Right renal cortex interstitium (tissue), 3 donors: ENCODE measurements at places on chromosomes 5 and 9.

GRCh38 chr9:134633362-134634142 lies 8.1 kb upstream of the COL5A1 start:
- DNase-seq: no peak

GRCh38 chr5:56598941-56599340 lies 216.4 kb upstream of the MAP3K1 start:
- no peak for DNase-seq

DNA sequence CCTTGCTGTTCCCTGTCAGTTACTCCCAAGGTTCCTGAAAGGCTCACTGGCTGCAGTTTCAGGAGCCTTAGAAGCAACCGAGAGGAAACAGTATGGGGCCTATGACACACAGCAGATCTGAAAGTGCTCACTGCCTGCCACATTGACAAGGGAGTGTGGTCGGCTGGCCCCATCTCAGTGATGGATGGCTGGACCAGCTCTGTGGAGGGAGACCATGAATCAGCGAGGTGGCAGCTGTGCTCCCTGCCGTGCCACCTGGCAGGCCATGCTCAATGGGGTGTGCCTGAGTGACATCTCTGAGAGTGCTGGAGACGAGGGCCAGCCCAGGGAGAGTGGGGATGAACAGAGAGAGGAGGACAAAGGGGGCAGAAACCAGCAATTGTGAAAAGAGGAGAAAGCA lies 49.1 kb downstream of the DOCK2 start:
- no peak for DNase-seq

DNA sequence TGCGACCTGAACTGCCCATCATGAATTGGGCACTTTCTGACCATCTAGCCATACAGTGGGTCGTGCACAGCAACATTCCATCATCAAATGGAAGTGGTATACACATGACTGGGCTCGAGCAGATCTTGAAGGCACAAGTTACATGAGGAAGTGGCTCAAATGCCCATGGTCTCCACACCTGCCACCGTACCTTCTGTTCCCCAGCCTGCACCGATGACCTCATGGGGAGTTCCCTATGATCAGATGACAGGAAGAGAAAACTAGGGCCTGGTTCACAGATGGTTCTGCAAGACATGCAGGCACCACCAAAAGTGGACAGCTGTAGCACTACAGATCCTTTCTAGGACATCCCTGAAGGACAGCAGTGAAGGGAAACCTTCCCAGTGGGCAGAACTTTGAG lies 21.8 kb downstream of the MTMR12 start:
- DNase-seq: no peak

GRCh38 chr9:23254404-23255184 lies 571.4 kb downstream of the ELAVL2 start:
- DNase-seq: no peak

DNA sequence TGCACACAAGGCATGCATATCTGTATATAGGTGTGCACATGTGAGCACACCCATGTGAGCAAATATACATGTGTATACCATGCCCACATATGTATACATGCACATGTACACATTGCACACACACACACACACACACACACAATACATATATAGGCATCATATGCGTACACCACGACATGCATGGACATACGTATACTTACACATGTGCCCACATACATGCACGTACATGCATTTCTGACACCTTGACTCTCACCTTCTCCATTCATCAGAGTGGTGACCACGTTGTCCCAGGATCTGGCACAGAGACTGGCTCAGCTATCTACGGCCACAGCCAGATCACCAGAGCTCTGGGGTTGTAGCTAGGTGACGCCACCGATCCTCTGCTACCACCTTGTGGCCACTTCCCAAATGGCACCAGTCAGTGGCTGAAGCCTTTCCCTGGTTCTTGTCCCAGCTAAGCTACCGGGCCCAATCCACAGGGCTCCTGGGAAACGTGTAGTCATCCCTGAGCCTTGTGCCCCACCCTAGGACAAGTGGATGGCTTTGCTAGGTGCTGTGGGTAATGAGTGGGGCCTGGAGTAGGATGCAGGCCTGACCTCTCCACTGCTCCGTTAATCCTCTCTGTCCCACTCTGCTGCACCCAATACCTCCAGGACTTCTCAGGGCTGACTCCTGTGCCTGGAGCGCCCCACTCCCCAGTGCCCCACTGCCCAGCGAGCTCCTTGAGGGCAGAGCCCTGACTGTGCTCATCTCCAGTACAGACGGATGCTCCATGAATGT lies 194.4 kb downstream of the RGS3 start:
- no peak for DNase-seq

GRCh38 chr5:119031011-119031886 lies 39.6 kb upstream of the DMXL1 start:
- DNase-seq: no peak

- DNase-seq: no peak
Measured at GRCh38 chr5:135157421-135158313, 123.6 kb upstream of the PITX1 start.

DNA sequence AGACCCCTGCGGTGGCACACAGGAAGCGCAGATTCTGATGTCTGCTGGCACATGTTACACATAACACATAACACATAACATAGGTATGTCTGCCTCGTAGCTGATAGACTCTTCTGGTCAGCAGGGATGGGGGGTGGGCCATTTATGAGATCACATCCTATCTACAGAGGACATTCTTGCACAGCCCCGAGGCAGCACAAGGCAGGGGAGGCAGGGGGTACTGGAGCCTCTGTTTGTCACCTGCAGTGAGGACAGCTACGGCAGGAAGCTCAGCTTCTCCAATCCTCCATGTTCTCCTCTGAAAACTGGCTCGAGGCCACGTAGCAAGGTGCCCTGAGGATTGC lies 16.7 kb upstream of the MED10 start:
- no peak for DNase-seq

- DNase-seq: no peak
Measured at GRCh38 chr9:92324431-92324830, 719 bp downstream of the NOL8 start.

GRCh38 chr9:71766663-71767062 lies 1.6 kb downstream of the CEMIP2 start:
- DNase-seq: no peak

DNA sequence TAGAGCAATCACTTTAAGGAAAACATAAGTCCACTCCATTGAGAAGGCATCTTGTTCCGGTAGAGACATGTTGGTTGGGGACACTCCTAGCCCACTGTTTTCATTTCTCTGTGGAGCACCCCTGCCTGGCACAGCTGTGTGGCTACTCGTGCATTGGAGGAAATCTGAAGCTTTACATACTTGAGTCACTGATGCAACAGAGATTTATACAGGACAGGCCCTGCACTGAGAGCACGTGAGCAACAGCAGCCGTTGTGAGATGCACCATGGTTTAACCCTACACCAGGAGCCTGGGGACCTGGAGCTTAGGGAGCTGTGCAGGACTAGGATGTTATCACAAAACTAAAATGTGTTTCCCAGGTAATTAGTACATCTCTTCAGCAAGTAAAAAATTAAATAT lies 230.7 kb upstream of the IRX1 start:
- DNase-seq: no peak

DNA sequence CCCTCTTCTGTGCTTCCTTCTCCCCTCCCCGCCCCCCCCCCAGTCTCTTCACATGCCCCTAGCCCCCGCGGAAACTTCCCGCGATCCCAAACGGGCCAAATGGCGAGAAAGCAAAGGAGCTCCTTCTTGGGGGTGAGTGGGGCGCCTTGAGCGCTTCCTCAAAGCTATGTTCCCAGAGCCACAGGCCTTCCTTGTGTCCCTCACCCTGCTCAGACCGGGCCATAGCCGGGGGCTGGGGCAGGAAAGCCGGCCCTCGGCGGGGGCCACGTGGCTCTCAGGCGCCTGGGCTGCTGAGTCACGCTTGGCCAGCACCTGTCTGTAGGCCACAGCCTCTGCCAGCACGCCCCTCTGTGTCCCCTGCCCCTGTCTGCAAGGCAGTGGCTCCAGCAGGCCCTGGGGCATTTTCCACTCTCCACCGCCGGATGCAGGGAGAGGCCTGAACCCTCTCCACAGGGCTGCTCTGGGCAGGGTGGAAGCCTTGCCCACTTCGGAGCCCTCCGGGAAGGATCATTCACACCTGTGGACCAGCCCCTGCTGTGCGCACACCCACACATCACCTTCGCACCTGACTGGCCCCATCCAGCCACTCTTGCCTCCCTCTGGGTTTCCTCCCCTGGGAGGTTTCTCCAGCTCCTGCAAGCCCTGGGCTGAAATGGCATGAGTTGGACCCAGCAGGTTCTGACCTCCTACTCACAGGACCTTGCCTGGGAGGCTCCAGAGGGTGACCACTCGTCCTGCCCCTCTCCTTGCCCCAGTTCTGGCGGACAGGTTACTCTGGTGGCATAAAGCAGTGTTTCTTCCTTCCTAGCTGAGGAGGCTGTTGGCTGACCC lies 1.2 kb upstream of the SQSTM1 start:
- no peak for DNase-seq

DNA sequence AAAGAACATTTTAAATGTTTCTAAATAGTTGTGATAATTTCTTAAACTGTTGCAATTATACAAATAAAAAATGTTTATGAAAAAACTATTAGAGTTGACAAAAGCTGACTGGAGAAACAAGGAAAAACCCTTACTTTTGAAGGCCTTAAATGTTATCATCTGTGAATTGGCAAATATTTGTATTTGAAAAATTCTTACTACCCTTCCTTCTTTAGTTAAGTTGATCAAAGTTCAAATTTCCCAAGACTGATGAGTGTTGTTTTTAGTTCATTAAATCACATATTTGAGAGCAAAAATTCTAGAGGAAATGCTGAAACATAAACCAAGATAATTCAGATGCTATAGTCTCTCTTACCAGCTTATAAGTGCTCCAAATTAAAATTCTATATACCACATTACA lies 2.6 kb upstream of the SLC35D2 start:
- no peak for DNase-seq

- DNase-seq: no peak
Measured at GRCh38 chr9:7439355-7439995, 360.1 kb downstream of the DMAC1 start.

DNA sequence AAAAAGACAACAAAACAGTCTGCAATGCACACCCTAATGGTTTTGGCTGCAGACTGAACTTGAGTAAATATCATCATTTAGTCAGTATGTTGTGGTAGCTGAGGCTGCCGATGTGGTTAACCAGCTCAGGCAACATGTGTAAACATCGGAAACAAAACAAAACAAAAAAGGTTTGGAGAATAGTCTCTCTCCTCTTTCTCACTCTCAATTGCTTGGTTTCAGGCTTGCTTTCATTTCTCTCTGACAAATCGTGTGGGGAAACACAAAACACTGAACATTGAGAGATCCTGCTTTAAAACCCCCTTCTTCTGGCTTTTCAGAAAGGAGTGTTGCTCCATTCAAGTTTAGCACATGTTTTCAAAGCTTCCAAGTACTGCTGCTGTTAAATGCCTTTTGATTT lies 453.3 kb downstream of the BNC2 start:
- no peak for DNase-seq

GRCh38 chr5:105057001-105057436 lies 1494.4 kb upstream of the NUDT12 start:
- no peak for DNase-seq

GRCh38 chr9:83291196-83291595 lies 228.3 kb upstream of the RASEF start:
- DNase-seq: no peak

DNA sequence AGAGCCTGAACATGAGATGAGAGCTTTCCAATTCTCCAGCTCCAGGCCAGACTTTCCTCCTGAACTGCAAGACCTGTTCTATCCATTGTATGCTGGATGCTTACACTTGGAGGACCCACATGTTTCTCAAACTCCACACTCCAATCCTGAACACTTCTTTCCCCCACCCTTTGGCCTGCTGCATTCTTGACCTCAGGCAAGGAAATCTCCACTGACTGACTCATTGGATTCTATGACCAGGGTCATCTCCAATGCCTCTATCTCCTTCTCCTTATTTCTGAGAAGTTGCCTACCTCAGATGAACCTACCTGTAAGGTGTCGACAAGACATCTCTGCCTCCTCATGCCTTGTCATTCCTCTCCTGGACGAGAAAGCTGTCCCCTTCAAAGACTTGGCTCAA lies 153.6 kb downstream of the CRB2 start:
- no peak for DNase-seq

DNA sequence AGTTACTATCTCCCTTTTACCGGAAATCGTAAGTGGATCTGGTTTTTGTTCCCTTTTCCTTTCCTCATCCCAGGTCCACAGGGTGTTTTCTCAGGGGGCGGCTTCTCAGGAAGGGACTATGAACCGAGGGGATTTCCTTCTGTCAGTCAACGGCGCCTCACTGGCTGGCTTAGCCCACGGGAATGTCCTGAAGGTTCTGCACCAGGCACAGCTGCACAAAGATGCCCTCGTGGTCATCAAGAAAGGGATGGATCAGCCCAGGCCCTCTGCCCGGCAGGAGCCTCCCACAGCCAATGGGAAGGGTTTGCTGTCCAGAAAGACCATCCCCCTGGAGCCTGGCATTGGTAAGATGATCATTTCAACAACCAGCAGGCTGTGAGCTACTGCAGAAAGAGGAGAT lies 75.8 kb downstream of the GOLPH3 start:
- DNase-seq: no peak

GRCh38 chr9:2874001-2874750 lies 30.3 kb upstream of the PUM3 start:
- DNase-seq: no peak

DNA sequence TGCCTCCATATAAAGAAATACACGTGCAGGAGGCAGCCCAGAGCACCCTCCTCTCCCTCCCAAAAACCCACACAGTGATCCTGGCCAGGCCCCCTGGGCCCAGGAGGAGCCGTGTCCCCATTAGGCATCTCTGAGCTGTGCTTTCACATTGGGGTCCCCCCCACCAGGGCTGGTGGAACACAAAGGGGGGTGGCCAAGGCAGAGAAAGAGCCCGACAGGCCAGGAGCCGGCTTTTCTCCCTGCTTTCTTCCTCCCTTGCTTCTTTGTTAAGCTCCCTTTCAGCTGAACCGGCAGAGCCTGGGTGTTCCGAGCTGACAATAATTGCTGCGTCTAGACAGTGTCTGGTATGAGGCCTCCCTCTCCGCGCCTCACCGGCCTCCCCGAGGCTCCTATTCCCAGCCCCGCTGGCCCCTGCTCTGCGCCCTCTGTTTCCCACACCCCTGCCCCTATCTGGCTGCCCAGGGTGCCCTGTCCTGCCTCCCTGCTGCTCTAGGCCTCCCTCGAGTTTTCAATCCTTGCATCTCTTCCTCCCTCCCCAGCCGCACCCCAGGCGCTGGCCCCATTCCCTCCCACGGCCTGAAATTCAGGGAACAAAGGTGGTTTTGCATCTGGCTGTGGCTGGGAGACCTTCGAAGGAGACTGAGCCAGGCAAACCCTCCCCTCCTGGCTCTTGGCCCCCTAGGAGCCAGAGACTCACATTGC lies 120.6 kb downstream of the C9orf50 start:
- DNase-seq: no peak

GRCh38 chr5:136056771-136057335 lies 28.1 kb downstream of the TGFBI start:
- no peak for DNase-seq
